ENCODE measurements at places on chromosomes 5 and 9.

DNA sequence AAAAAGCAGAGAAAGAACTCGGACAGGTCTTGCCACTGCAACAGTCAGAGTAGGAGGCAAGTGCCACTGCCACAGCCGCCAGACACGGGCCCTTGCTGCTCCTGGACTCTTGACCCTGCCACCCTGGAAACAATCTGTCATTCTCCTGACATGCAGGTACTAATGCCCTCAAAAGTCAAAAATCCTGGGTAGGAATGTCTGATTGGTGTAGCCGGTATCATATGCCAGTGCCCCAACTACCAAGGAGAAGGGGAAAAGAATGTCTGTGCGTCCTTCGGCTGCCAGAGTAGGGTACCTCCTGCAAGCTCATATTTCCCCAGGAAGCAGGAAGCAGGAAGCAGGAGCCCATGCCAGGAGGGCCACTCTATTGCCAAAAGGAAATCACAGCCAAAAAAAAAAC lies 30.5 kb upstream of the F2RL1 start:
- no peak for DNase-seq

GRCh38 chr5:93724791-93725190 lies 16.6 kb downstream of the POU5F2 start:
- no peak for DNase-seq

DNA sequence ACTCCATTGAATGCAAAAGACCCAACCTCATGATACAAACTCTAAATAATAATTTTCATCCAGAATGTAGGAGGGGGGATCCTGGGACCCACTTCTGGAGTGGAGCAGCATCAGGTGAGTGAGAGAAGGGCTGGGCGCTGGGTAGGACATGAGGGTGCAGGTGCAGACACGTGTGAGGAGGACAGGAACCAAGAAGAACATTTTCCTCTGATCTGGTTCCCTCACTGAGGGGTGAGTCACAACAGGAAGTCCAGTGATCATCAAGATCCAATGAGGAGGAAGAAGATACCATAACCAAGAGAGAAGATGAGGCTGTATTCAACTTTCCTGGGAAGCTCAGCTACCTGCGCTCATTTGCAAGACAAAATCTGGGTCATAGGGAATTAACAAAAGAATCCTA lies 57.4 kb downstream of the SFXN1 start:
- no peak for DNase-seq

GRCh38 chr5:8068078-8068477 lies 199.1 kb downstream of the MTRR start:
- DNase-seq = no peak

GRCh38 chr9:122080986-122081385 lies 12.1 kb downstream of the TTLL11 start:
- no peak for DNase-seq

DNA sequence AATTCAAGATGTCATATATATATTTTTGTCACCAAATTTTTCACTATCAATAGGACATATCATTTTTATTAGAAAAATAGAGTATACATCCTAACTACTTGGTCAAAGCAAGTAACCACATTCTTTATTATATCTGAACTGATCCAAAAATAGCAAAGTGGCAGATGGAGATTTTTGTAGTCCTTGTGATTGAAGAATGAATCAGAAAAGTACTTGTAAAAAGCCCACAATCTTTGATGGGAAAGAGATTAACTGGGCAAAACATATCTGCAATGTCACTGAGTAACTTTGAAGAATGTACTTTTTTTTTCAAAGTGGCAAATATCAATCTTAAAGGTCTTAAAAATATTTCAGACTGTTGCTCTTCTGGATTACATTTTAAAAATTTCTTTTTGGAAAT lies 1040.6 kb upstream of the SEMA6A start:
- no peak for DNase-seq

DNA sequence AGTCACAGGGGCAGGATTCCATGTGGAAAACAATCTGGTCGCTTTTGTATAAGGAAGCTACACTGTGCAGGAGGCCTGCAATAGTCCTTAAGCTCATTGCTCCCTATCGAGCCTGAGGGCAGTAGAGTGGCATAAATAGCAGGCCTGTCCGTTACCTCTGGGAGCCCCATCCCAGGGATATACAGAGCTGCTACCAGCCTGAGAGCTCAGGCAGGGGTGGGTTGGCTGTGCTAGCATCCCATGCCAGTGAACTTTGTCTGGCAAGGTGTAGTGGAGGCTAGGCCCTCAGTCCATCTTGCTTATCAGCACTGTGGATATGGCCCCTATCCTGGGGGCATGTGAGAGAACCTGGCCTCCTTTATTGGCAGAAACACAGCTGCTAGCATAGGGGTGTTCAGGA lies 47.7 kb downstream of the SLCO6A1 start:
- DNase-seq = no peak

DNA sequence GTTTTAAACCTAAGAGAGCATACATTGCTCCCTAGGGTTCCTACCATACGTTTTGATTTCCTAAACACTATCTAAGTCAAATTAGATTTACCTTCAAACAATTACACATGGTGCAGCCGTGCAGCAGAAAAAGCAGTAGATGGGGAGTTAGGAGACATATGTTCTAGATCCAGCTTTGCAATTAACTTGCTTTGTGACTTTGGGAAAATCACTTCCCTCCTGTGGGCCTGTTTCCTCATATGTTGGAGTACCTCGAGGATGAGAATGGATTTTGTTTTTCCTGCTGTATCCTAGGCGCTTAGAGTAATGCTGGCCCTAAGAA lies 711 bp downstream of the MRPL50 start:
- DNase-seq = no peak

DNA sequence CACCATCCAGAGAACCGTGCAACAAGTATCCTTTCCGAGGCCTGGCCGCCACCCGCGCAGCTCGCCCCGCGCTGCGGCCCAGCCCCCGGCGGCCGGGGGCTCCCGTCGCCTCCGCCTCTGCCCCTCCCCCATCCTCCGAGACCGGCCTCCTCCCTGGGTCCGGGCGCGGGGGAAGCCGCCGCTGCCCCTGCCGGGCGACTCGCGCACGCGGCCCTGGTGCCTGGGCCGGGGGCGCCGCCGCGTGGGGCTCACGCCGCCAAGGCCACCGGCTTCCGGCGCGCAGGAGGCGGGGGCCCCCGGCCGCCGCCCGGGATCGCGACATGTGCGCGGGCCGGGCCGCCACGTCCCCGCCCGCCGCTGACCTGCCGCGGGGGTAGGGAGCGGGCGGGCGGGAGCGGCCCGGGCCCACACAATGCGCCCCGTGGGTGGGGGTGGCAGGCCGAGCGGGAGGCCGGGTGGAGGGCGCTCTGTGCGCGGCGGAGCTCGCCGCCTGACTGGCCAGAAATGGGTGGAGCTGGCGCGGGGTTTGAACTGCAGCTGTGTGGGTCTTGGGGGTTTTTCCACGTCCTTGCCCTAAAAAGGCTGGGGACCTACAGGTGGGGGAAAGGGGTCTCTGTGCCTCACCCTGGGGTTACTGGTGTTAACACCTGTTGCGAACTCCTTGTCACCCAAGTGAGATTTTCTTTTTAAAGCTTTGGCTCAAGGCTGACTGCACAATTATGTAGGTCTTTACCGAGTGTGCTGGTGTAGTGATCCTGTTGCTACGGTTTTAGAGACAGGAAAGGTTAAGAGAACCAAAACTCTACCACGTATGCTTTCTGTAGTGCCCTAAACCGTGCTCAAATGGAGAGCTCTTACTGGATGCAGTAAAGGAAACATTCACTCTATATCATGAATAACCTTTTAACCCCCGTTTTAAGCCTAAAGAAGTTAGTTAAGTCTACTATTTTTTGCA lies 32.3 kb downstream of the TNPO1 start:
- peak; percentile 14 for DNase-seq

DNA sequence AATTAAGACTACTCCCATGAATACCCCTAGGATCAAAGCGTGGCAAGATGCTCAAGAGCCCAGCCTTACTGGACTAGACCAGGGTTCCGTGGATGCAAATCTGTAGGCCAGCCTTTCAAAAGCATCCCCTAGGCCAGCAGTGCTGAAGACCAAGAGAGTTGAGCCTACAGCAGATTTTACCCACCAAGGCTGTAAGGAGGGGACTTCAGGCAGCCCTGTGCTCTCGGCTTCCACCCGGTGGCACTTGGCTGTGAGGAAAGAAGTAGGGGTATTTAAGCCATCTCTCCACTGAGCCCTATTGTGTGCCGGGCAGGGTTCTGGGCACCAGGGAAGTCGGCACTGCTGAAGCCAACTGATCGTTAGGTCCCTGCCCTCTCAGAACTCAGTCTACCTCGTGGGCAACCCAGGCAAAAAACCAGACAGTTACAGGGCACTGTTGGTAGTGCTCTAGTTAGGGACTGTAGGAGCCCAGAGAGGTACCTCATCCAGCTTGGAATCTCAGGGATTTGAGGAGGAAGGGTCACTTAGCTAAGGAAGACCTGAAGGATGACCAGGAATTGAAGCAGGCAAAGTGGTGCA lies 25.5 kb downstream of the TCF7 start:
- no peak for DNase-seq

- DNase-seq = no peak
These were observed 708 bp downstream of the RXRA start for GRCh38 chr9:134326724-134327601.

GRCh38 chr5:72337159-72337558 lies 17.0 kb downstream of the PTCD2 start:
- no peak for DNase-seq

- DNase-seq = no peak
These were observed 324.6 kb upstream of the TYRP1 start for GRCh38 chr9:12368569-12368968.

DNA sequence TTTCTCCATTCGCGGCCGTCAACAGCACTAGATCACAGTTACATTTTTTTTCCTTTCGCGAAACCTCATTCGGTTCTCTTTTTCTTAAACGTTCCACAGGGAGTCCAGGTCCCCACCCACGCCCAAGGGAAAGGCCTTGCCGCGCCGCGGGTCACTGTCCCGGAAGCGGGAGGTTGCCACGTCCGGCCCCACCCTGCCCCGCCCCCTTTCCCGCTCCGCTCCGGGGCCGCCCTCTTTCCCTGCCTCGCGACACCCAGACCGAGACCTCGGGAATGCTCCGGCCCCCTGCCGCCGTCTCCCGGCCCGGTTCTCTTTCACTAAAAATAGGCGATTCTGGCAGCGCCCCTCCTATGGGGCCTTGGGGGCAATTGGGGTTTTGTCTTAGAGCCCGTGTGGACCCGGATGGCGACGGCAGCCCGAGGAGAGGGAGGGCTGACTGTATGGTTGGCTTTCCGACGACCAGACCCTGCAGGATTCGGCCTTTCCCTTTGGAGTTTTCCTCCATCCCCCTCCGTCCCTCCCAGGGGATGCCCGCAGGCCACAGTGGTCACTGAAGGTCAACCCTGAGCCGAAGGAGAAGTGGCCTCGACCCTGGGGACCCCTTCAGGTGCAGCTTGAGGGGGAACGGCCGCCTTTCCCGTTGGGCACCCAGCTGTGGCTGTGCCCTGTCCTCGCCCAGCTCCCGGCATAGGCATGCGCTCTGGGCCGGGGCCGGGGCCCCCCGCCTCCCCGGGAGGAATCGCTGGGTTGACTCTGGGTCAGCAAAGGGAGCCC lies 2.8 kb upstream of the RACK1 start:
- DNase-seq = peak; percentile 62

GRCh38 chr5:9344751-9345240 lies 201.1 kb downstream of the SEMA5A start:
- no peak for DNase-seq

DNA sequence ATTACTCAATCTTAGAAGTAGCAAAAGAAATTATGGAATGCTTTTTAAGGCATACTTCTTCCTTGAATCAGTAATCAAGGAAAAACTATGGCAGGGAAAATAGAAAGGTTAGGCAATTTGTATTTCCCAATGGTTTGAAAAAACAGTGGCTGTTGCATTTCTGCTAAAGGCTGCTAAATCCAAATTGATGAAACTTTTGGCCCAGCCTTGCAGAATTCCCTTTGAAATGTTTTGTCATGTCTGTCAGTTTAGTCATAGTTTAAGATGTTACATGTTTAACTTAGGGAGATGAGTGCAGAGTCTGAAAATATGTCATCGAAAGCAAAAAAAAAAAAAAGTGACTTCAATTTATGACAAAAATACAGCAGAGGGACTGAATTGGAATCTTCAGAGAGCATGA lies 878.9 kb upstream of the WWC1 start:
- no peak for DNase-seq

- no peak for DNase-seq
These were observed 548.8 kb upstream of the CDH18 start for GRCh38 chr5:20536813-20537212.

All from stimulated activated CD8-positive, alpha-beta memory T cell treated with anti-CD3 and anti-CD28 coated beads, Interleukin-2, amount 100 ng/mL, for 1 hour (primary cell).